ENCODE measurements at places on chromosomes 12 and 14. TPM values are rescaled to one million over a fixed set of nuclear protein-coding genes. Genes with fewer than 3 reads are reported as not detected.
A peak's percentile ranks its signal among the peaks of the same experiment; 100 is the strongest.

The MON2 gene
- total RNA-seq: 18.2 TPM

The DNAJC22 gene
- 2.2 TPM for total RNA-seq

DNA sequence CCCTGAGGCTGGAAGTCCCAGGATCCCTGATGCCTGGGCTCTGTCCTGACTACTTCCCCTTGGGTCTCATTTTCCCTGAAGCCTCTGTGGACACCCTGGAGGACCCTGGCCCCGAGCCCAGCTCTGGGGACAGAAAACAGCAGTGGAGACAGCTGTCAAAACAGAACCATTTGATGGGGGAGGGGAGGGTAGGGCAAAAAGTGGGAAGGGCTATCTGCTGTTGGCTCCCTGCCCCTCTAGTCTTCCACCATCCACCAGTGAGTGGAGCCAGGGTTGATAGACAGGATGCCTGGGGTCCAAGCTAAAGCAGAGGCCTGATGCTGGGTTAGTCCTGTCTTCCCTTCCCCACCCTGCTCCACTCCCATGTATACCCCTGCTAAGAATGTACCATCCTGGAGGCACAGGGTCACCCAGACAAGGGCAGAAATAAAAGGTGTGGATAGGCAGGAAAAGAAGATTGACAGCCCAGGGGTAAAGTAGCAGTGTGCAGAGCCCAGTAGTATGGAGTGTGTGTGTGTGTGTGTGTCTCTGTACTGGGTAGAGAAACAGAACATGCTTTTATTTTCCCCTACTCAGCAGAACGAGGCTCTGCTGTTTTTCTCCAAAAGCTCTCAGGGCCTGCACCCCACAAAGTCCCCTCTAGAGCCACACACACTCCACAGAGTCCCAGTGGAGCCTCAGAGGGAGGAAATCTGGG is 9.8 kb downstream of the ZNF385A start:
- DNase-seq: no peak

DNA sequence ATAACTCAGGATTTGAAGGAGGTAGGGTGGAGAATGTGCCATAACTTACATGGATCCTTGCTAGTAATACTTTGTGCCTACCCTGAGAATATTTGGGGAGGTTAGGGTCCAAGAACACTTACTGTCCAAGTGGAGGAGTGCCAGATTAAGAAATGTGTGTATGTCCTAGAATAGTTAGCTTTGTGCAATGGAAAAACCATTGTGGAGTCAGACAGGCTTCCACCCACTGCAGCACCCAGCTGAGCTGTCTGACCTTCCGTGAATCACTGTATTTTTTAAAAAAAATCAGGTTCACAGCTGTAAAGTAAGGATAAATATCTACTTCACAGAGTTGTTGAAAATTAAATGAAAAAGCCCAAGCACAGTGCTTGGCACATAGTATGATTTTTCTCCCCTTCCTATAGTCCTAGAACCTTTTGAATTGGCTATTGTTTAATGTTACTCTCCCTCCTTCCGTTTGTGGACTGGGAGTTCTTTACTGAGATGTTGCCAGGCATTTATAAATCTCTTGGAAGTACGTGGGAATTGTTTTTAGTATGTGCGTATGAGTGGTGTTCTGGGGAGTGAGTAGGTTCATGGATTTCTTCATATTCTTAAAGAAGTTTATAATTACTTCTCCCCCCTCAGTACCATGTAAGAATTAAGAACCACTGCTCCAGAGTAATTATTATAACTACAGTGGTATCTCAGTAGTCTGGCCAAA is 9.2 kb downstream of the RAB21 start:
- DNase-seq: no peak

DNA sequence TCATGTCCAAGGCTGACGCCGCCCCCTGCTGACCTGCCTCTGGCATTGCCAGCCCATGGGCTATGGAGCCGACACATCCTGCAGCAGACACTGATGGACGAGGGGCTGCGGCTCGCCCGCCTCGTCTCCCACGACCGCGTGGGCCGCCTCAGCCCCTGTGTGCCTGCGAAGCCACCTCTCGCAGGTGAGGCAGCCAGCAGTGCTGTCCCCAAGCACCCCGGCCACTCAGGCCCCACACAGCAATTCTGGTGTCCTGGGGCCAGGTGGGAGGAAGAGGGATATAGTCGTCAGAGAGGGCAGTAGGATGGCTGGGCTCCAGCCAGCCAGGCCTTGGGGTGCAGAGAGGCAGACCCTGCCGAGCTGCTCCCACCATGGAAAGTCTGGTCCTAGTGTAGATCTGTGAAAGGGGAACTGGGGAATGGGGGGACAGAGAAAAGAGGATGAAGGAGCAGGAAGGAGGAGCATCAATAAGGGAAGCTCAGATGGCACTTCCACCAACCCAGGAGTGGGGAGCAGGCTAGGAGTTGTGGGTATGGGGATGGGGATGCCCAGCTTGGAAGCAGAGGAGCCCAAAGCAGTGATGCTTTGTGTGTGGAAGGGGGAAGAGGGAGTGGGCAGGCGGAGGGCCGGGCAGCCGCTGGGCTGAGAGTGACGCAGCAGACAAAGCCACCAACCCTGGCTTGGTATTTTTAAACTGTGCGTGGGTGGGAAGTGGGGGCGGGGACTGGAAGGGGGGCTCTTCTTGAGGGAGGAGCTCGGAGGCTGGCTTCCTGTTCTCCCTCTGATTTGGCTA is 4.7 kb downstream of the NAB2 start:
- no peak for DNase-seq

DNA sequence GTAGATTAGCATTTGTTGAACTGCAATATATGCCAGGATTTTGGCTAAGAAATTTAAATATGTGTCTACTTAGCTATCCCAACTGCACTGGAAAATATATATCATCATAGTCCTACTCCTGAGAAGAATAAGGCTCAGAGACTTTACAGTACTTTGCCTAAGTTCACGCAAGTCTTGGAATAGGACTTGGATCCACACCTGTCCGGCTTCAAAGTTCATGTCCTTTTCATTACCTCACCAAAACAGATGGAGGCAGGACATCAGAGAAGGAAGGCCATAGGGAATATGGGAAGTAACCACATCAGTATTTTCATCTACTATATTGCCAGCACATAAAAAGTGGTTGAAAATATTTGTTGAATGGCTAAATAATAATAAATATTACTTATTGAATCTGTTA is 358.5 kb downstream of the PRKD1 start:
- no peak for DNase-seq

GRCh38 chr12:30417697-30418231 is 277.9 kb downstream of the IPO8 start:
- DNase-seq: no peak

DNA sequence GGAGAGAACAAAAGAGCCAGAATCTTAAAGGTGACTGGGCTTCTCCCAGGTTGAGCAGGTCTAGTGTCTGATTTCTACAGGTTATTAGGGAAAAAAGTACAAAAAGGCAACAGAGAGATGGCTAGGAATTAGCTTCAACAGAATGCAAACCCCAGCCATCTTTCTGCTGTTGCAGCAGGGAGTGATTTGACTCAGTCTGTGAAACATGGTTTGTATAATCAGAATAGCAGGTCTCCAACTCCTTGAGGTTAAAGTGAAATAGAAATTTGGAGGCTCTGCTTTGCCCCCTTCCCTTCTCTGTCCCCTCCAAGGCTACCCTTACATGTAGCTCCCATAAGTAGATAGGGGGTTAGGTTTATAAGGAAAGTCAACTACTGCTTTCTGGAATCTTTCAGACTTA is 105.8 kb downstream of the AKAP6 start:
- no peak for DNase-seq

DNA sequence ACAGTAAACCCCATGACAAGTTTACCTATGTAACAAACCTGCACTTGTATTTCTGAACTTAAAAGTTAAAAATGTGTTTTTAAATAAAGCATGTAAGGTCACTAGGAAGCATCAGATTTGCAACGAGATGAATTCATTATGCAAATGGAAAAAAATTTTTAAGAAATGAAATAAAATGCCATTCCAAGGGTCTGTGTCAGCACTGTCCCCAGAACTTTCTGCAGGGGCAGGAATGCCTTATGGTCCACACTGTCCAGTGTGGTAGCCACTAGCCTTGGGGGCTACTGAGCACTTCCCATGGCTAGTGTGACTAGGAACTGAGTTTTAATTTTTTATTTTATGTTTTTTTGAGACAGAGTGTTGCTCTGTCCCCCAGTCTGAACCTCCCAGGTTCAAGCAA is 49.2 kb downstream of the HSP90AA1 start:
- no peak for DNase-seq

DNA sequence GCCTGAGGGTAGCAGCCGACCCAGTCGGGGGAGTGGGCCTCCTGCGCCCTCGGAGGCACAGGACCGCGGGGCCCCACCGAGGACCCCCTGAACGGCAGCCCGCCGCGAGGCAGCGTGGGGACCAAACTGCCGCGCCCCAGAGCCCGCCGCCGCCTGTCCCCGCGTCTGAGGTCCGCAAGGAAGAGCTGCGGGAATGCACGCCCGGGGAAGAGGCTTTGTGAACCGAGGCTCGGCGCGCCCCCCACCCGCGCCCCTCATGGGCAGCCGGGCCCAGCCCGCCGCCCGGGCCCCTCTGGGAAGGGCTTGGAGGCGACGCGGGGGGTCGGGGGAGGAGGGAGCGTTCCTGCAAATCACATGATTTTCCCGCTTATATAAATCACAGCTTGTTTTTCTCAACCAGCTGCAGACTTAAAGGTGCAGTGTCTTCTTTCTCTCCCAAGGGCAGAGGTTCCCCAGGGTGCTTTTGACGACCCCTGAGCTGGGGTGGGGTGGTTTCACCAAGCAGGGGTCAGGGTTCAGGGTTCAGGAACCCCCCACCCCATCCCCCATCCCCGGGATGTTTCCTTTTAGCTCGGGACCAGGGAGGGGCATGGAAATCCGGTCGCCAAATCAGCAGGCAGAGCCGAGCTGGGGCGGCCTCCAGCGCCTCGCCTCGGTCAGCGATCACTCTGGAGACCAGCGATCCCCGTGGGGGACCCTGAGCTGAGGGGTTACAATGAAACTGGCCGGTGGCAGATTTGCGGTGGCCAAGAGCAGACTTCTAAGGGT is 44.7 kb upstream of the ATP23 start:
- DNase-seq: peak; percentile 32

The BBOF1 gene
- 1.7 TPM for total RNA-seq

Data from NCI-H460 (cell line).